ENCODE measurements at places on chromosomes 5 and 9. TPM values are rescaled to one million over a fixed set of nuclear protein-coding genes. Genes with fewer than 3 reads are reported as not detected.

DNA sequence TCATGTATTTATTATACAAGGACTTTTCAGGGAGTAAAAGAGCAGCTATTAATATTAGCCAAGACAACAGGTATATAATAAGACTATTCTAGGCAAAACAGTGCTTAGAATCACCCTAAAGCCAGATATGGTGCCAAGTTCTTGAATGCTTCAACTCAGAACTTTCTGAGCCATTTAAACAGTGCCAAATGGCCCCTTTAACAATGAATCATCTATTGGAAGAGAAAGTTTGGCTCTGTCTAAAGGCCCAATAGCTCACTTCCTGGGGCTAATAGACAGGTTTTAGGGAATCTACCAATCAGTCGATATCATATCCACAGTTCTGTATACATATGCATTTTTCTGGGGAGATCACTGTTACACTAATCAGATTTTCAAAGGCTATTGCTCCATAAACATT is 42.9 kb downstream of the ZNF474 start:
- no peak for DNase-seq

DNA sequence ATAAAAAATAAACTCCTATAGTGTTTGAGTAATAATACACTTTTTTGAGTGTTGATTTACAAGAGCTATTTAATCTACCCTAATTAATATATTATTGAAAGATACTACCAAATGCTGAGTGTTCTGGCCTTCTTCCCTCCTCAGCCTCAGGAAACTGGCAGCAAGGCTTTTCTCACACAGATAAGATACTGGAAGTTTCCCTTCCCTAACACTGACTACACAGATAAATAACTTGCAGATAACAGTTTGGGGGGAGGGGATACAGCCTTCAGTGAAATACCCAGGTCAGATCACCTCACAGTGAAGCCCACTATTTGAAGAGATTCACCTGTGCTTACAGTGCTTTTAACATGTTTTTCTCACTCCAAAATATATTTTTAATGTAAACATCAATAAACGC is 1.6 kb upstream of the NIPSNAP3A start:
- DNase-seq = no peak

DNA sequence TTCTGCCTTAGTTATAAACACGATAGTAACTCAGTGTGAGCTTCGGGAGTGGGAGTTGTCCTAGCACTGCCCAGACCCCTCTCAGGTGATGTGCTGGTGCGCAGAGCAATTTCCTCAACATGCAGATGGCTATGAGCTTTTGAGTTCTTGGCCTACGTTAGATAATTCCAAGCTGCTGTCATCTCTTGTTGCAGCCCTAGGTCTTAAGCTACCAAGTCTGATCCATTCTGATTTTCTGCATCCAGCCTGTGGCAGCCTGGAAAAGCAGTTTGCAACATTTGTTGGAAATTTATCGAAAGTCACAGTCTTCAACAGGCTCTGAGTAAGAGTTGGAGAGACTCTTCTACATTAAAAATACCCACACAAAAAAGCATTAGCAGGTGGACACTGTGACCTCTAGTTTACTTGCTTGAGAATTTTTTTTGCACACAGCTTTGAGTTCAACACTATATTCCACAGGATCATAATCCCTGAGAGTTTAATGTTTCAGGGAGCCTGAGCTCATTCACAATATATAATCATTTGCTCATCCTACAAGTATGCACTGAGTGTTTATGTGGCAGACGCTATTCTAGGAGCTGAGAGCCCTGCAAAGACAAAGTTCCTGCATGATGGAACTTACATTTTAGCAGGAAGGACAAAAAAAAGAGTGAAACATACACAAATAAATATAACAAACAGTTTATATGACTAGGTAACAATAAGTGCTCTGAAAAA is 91.6 kb downstream of the UBE2QL1 start:
- DNase-seq = no peak

CCL21 gene
- total RNA-seq = not detected

IFNA2 gene
- total RNA-seq = not detected

FOXI1 gene
- total RNA-seq = not detected

DNA sequence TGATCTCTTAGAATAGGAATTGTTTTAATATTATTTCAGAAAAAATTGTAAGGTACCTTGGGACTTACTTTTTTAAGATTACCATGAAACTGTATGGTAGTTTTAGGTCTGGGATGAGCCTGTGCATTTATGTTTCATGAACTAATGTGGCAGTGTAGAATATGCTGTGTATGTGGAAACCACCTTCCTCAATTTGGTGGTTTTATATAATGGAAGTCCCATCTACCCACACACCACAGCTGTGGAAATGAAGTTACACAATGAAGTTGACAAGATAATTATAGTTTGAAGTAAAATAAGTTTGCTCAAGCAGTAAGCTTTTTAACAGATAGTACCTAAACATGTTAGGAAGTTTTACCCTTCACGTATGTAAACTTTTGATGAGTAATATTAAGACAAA is 24.4 kb downstream of the WDR36 start:
- DNase-seq = no peak

TMEM161B gene
- total RNA-seq = 6.8 TPM
